Osteocyte (in vitro differentiated cells): ENCODE measurements at places on chromosomes 4 and X. TPM values are rescaled to one million over a fixed set of nuclear protein-coding genes. Genes with fewer than 3 reads are reported as not detected.

- DNase-seq = no peak
- no peak overlapping the region for H3K4me3 ChIP-seq
- no peaks in the 10 kb centered on the region for H3K4me1 ChIP-seq
- H3K36me3 ChIP-seq = no peaks in the 10 kb centered on the region
These were observed 47.4 kb upstream of the PHOX2B start for GRCh38 chr4:41795796-41796385.

RHOXF1 gene
- not detected in 2 replicates for total RNA-seq

DNA sequence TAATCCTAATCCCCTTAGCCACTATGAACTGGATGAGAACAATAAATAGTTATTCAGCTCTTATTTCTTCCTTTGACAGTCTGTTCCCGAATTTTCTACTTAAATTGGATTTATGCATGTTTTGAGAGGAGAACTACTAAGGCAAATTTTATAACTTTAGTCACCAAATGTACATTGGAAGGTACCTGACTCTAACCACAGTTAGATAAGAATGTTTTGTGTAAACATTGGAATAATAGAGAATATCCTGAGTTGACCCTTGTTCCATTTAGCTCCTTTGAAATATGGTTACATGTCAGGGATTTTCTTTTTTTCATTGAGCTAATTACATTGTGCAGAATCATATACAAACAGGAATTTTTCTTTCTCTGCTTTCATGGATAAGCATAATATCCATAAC lies 202.6 kb downstream of the TLL1 start:
- H3K36me3 ChIP-seq = peaks cover 39% of the 10 kb centered on the region
- H3K4me3 ChIP-seq = no peak overlapping the region
- no peak overlapping the region for H3K27ac ChIP-seq
- DNase-seq = no peak
- H3K4me1 ChIP-seq = peaks cover 29% of the 10 kb centered on the region
- H3K27me3 ChIP-seq = no peaks in the 10 kb centered on the region

ANKRD50 gene
- total RNA-seq = 45.3 and 45.4 TPM in 2 replicates

SHOX gene
- total RNA-seq = 0.21 TPM in 1 of 2 replicates, not detected in the other

GRCh38 chr4:141575884-141576283 lies 60.5 kb upstream of the IL15 start:
- no peak overlapping the region for H3K4me3 ChIP-seq
- no peaks in the 10 kb centered on the region for H3K36me3 ChIP-seq
- no peak overlapping the region for H3K27ac ChIP-seq
- H3K4me1 ChIP-seq = peaks cover 14% of the 10 kb centered on the region
- H3K27me3 ChIP-seq = no peaks in the 10 kb centered on the region

- no peak overlapping the region for H3K4me3 ChIP-seq
- DNase-seq = no peak
- H3K27ac ChIP-seq = no peak overlapping the region
- peaks cover under 1% of the 10 kb centered on the region for H3K4me1 ChIP-seq
- no peaks in the 10 kb centered on the region for H3K36me3 ChIP-seq
- H3K27me3 ChIP-seq = peaks cover 12% of the 10 kb centered on the region
These were observed 6.4 kb downstream of the TCEAL8 start for GRCh38 chrX:103248553-103248952.

DNA sequence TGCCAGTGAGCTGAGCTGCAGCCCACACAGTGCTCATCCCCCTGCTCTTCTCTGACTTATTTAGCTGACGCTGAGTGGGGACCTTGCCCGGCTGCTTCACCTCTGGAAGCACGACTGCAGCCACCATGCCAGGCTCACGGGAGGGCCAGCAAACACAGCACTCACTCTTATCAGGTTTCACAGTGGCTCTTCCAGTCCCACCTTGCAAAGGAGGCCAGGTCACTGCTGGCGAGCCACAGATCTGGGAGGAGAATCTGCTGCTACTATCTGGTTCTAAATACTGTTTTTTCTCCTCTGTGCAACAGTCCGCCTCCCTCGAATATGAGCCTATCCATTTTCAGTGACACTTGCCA lies 6.7 kb upstream of the SPON2 start:
- H3K4me1 ChIP-seq = peaks cover 41% of the 10 kb centered on the region
- peaks cover 15% of the 10 kb centered on the region for H3K27me3 ChIP-seq
- peaks cover 19% of the 10 kb centered on the region for H3K36me3 ChIP-seq
- H3K27ac ChIP-seq = no peak overlapping the region
- DNase-seq = no peak

- no peaks in the 10 kb centered on the region for H3K27me3 ChIP-seq
- no peak overlapping the region for H3K4me3 ChIP-seq
- no peak overlapping the region for H3K27ac ChIP-seq
- peaks cover 3% of the 10 kb centered on the region for H3K36me3 ChIP-seq
These were observed 150.1 kb downstream of the AR start for GRCh38 chrX:67693928-67694327.

GRCh38 chr4:150136036-150136435 lies 57.8 kb downstream of the DCLK2 start:
- peaks cover 11% of the 10 kb centered on the region for H3K36me3 ChIP-seq
- DNase-seq = no peak
- peak overlapping the region; percentile 63 for H3K27ac ChIP-seq
- H3K4me3 ChIP-seq = no peak overlapping the region
- H3K4me1 ChIP-seq = peaks cover 33% of the 10 kb centered on the region

- peaks cover 7% of the 10 kb centered on the region for H3K4me1 ChIP-seq
- H3K27me3 ChIP-seq = peaks cover 2% of the 10 kb centered on the region
- no peak overlapping the region for H3K27ac ChIP-seq
- DNase-seq = no peak
- H3K36me3 ChIP-seq = no peaks in the 10 kb centered on the region
- H3K4me3 ChIP-seq = no peak overlapping the region
These were observed 69.3 kb upstream of the PDE5A start for GRCh38 chr4:119697887-119698393.

LONRF3 gene
- not detected in 2 replicates for total RNA-seq

GLRA3 gene
- not detected in 2 replicates for total RNA-seq

DNA sequence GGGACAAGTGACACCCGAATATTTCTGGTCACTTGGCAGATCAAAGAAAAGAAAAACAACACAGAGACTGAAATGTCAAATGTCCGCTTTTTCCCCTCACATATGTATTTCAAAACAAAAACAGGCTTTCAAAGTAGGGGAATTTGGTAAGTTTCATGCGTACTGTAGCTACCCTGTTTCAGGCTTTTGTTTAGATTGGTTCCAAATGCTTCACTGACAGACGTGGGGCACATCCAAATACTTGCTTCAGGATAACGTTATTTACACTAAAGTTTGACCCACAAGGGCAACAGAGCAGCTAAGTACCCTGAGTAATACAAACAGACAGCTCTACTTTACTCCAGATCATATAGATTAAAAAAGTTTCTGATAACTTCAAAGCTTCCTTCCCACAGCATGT lies 804.5 kb upstream of the POU3F4 start:
- no peaks in the 10 kb centered on the region for H3K4me1 ChIP-seq
- H3K27me3 ChIP-seq = no peaks in the 10 kb centered on the region
- no peaks in the 10 kb centered on the region for H3K36me3 ChIP-seq
- no peak overlapping the region for H3K4me3 ChIP-seq
- DNase-seq = no peak
- H3K27ac ChIP-seq = no peak overlapping the region

DNA sequence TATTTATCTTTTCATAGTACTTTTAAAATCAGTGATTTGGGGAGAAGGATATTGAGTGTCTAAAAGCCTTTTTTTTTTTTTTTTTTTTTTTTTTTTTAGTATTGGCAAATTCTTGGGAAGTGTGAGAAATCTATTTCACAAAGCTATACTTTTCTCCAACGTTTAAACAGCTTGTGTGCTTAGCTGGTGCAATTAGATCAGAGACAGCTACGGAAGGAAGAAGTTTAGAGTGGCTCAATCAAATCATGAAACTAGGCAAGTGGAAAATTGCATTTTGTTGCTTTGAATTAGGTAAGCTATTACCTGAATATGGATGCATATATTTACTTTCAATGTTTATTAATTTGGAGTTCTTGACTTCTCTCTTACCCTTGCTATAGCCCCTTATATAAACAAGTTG lies 1001.9 kb downstream of the PDHA2 start:
- H3K27ac ChIP-seq = no peak overlapping the region
- no peak overlapping the region for H3K4me3 ChIP-seq
- no peak for DNase-seq
- H3K4me1 ChIP-seq = peaks cover 12% of the 10 kb centered on the region
- no peaks in the 10 kb centered on the region for H3K27me3 ChIP-seq

TCEAL5 gene
- not detected in 2 replicates for total RNA-seq
